ENCODE measurements at places on chromosomes 7 and 10. TPM values are rescaled to one million over a fixed set of nuclear protein-coding genes. Genes with fewer than 3 reads are reported as not detected.

DNA sequence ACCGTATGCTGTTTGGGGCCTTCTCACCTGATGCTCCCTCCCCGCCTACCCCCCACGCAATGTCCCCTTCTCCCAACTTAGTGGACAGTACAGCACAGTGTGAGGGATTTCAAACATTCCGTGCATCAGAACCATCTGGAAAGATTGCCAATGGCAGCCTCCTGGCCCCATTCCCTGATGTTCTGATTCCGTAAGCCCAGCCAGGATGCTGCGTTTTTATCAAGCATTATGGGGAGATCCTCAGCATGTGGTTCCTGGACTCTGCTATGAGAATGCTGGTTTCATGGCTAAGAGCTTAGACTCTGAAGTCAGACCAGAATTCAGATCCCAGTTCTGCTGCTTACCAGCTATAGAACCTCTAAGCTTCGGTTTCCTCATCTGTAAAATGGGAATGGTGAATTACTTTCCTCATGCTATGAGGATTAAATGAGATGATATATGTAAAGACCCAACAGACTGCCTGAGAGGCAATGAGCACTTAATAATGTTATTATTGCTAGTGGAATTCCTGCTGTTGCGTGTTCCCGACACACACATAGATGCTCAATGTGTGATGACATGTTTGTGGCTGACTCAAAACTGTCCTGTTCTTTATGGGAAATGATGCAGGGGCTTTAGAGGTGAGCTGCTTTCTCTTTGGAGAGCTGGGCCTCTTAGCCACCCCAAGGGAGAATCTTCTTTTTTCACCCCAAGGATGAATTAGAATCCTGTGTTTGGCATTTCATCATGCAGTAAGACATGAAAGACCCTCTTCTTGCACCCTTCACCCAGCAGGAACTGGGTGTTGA, 60.8 kb upstream of the SMNDC1 start:
- no peak for DNase-seq

DNA sequence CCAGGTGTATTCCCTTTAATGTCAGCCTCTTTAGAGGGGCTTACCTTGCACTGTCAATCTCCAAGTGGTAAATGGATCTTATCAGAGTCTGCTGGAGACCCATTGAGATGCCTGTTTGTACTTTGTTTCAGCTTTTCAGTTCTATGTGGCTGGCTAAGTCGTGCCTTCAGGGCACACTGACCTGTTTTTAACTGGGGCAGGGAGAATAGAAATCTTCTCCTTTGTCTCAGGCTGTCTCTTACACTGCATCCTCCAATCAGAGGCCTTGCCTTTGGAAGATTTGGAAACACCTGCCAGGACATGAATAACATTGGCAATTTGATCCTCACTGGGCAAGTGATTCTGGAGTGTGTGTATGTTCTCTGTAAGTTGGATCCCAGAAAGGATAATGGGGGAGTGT, 65.0 kb downstream of the POU6F2 start:
- no peak for DNase-seq

GDF2 gene
- not detected for polyA plus RNA-seq

MAGI2 gene
- polyA plus RNA-seq = 37.2 TPM

- DNase-seq = no peak
Observed at GRCh38 chr7:6202117-6202516, 70.3 kb downstream of the CYTH3 start.

TMEM178B gene
- 0.52 TPM for polyA plus RNA-seq

LIPM gene
- polyA plus RNA-seq = not detected

DEPP1 gene
- polyA plus RNA-seq = 5.5 TPM

TMEM213 gene
- 39.2 TPM for polyA plus RNA-seq

Data from left kidney (tissue), 8 donors.